ENCODE measurements at places on chromosomes 4 and X. TPM values are rescaled to one million over a fixed set of nuclear protein-coding genes. Genes with fewer than 3 reads are reported as not detected.

VSIG4 gene
- not detected for total RNA-seq

RTL9 gene
- total RNA-seq: not detected

NFKB1 gene
- total RNA-seq: 308 TPM

LRAT gene
- total RNA-seq: not detected

H2BW2 gene
- total RNA-seq: 0.11 TPM

HELQ gene
- 31.9 TPM for total RNA-seq

ALAS2 gene
- 0.39 TPM for total RNA-seq

SHROOM2 gene
- not detected for total RNA-seq

PROM1 gene
- total RNA-seq: not detected

FAM47A gene
- total RNA-seq: not detected

ASB12 gene
- 0.18 TPM for total RNA-seq

RHOXF2 gene
- total RNA-seq: not detected

TAF7L gene
- not detected for total RNA-seq

SCFD2 gene
- 36.1 TPM for total RNA-seq

HAUS7 gene
- total RNA-seq: 39.2 TPM

NDP gene
- total RNA-seq: not detected

DIPK2B gene
- not detected for total RNA-seq

SMARCA5 gene
- 49.8 TPM for total RNA-seq

FMR1NB gene
- not detected for total RNA-seq

MGARP gene
- total RNA-seq: not detected

GUCY1B1 gene
- 0.39 TPM for total RNA-seq

HELT gene
- not detected for total RNA-seq

SAP30 gene
- 2.1 TPM for total RNA-seq
